ENCODE measurements at places on chromosomes 7 and 10. TPM values are rescaled to one million over a fixed set of nuclear protein-coding genes. Genes with fewer than 3 reads are reported as not detected.

Gene NME8
- not detected for total RNA-seq

Gene AVPI1
- total RNA-seq = 5.0 TPM

Gene ADRA2A
- total RNA-seq = under 0.01 TPM

Gene CFTR
- total RNA-seq = not detected

Gene DDX56
- total RNA-seq = 37.0 TPM

Gene NRG3
- total RNA-seq = 10.7 TPM

Gene SPDYE16
- total RNA-seq = not detected

Gene CALD1
- total RNA-seq = 198 TPM

Gene C10orf67
- not detected for total RNA-seq

Gene POM121C
- 6.2 TPM for total RNA-seq

Gene IGFBP1
- 0.20 TPM for total RNA-seq

Gene NUTM2E
- total RNA-seq = not detected

Gene CYP26C1
- 0.44 TPM for total RNA-seq
